ENCODE measurements at places on chromosomes 1 and 21.
A peak's percentile ranks its signal among the peaks of the same experiment; 100 is the strongest.

- no peak for DNase-seq
Measured at GRCh38 chr21:45069711-45070110, 4.7 kb upstream of the ADARB1 start.

DNA sequence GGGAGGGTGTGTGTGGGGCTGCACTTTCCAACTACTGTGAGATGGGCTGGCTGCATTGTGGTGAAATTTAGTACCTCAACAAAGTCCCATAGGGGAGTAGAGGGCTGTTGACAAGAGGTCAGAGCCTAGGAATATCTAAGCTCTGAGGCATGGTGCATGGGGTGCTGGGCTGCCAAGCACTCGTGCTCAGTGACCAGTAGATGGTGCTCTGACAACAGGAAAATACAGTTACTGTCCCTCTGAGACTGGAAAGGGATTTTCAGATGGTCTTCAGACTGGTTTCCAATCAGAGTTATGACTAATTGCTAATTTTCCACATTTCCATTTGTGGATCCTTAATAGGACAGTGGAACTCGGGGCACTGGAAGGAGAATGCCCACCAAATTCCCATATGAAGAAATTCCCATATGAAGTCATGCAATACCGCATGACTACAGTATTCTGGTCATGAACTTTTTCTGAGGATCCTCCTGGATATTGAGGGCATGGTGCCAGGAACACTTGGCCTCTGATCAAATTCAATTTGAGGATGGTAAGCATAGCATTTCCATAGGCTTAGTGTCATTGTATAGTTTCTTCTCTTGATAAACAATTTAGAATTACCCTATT, 4.1 kb upstream of the CACNA1E start:
- DNase-seq: peak; percentile 11

DNA sequence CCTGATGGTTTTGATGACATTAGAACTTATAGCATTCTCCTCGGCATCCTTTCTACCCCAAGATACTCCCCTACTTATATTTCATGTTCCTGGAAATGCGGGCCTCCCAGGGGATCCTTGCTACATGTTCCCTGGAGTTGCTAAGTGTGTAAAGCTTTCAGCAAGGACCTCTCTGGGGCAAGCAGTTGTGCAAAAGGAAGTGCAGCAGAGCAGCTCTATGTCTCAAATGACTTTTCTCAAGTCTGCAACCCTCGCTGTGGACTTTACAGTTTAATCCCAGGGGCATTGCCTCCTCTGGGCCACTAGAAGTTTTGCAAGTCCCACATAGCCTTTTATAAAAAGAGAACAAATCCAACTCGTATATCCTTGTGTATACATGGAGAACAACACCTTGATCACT, 20.8 kb upstream of the MNDA start:
- DNase-seq: no peak

- no peak for DNase-seq
Measured at GRCh38 chr1:53655931-53656746, 82.8 kb downstream of the GLIS1 start.

- no peak for DNase-seq
Measured at GRCh38 chr1:174008979-174009378, 13.2 kb downstream of the RC3H1 start.

DNA sequence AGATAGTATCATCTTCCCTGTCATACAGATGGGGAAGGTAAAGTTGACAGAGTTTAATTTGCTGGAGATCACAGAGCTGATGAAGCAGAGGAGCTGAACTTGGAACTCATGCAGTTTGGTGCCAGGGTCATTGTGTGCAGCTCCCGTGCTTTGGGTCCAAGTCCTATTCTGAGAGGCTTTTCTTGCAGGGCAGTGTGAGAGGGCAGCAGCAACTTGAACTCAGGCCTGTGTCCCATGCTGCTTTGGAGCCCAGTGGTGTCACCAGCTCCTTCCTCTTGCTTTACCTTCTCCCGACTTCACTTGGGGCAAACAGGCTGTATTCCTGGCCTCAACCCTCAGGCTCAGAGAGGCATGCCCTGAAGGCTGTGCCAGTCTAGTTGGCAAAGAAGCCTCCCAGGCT, 24.7 kb downstream of the INAVA start:
- no peak for DNase-seq

DNA sequence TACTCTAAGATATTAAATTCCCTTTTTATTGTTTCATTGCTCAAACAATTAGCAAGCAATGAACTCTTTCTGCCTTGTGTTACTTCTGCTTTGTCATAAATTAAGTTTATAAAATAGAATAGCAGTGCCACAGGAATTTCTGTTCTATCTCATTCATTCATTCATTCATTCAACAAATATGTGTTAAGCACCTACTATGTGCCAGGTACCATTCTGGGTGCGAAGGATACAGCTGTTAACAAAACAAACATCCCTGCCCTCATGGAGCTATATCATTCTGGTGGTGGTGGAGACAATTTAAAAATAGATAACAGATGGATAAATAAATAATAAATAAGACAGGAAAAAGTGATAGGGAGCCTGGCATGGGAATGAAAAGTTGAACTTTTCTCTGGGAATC, 34.5 kb upstream of the AHCYL1 start:
- no peak for DNase-seq

DNA sequence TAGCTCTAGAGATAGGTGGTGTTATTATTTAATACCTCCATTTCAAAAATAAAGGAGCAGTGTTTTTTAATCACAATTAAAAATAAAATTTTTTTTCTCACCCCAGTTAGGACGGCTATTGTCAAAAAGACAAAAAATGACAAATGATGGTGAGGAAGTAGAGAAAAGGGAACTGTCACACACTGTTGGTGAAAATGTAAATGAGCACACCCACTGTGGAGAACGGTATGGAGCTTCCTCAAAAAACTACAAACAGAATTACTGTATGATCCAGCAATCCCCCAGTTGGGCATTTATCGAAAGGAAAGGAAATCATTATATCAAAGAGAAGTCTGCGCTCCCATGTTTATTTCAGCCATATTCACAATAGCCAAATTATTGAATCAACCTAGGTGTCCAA, 148.7 kb upstream of the NR5A2 start:
- no peak for DNase-seq

DNA sequence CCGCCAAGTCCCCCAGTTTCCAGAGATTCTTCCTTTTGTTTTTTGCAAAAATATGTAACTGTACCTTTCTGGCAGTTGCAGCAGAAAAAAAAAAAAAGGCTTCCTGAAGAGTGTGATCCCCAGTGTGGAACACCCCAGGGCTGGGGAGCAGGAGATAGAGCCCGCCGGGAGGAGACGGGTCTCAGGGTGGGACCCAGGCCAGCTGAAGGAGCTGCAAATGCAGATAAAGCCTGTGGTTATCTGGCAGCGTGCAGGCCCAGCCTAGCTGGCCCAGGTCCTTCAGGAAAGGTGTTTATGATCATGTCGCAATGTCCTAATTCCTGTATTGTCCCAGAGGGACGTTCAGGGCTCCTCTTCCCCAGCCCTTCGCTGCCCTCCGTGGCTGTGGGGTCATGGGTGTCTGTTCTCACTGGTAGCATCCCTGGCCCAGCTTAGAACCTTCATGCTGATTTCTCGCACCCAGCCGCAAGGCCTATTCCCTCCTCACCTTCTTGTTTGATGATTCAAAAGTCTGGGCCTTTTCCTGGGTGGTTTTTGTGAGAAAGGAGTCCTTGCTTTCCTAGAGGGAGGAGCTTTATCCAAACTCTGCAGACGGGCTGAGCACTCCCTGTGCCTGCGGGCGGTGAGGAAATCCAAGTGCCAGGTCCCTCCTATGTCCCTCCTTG, 26.2 kb downstream of the RNF187 start:
- DNase-seq: no peak

DNA sequence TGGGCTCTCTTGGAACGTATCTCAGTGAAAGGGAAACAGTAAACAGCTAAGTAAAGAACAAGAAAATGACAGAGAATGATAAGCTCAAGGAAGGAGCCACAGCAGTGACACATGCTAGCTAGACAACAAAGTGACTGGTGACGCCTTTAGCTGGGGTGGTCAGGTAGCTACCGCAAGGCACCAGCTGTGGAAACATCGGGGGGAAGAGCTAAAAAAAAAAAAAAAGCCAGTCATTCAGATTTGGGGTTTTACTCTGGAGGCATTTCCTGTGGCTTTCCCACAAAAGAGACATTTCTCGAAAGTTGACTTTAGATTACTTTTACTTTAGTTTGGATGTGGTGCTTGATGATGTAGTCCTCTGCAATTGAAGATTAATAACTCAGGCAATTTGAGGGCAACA, 2.1 kb downstream of the FHAD1 start:
- DNase-seq: peak; percentile 40

GRCh38 chr1:78972723-78973122, 33.8 kb downstream of the ADGRL4 start:
- no peak for DNase-seq

- DNase-seq: no peak
Measured at GRCh38 chr1:192580351-192580962, 4.9 kb downstream of the RGS1 start.

Data from activated CD4-positive, alpha-beta T cell treated with anti-CD3 and anti-CD28 coated beads, Interleukin-2, amount 50 U/mL, for 1 hour (primary cell).